ENCODE measurements at places on chromosomes 1 and 21.

DNA sequence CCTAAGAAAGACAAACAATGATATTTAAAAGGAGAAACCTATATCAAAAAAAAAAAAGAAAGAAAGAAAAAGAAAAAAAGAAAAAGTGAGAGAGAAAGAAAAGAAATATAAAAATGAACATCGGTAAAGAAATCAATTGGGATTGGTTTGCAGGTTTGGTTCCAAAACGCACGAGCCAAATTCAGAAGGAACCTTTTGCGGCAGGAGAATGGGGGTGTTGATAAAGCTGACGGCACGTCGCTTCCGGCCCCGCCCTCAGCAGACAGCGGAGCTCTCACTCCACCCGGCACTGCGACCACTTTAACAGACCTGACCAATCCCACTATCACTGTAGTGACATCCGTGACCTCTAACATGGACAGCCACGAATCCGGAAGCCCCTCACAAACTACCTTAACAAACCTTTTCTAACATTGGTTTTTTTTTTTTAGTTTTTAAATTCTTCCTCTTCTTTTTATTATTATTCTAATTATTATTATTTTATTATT lies 11.7 kb downstream of the LHX9 start:
- H3K36me3 ChIP-seq, result no peaks in the 10 kb centered on the region
- H3K4me3 ChIP-seq, result peak overlapping the region; percentile 78
- H3K4me1 ChIP-seq, result no peaks in the 10 kb centered on the region
- no peak overlapping the region for H3K27ac ChIP-seq
- H3K27me3 ChIP-seq, result peaks cover 88% of the 10 kb centered on the region
- DNase-seq, result no peak

- H3K36me3 ChIP-seq, result peaks cover 15% of the 10 kb centered on the region
- no peaks in the 10 kb centered on the region for H3K4me1 ChIP-seq
- H3K27ac ChIP-seq, result no peak within 1 kb of the TSS
- H3K27me3 ChIP-seq, result no peaks in the 10 kb centered on the region
- no peak for DNase-seq
These were observed at the start of gene PM20D1 for GRCh38 chr1:205849619-205850355. Gene PM20D1, minus strand, starts transcription at chr1:205850132. Its CDS starts 60 bp downstream, at chr1:205850072.

DNA sequence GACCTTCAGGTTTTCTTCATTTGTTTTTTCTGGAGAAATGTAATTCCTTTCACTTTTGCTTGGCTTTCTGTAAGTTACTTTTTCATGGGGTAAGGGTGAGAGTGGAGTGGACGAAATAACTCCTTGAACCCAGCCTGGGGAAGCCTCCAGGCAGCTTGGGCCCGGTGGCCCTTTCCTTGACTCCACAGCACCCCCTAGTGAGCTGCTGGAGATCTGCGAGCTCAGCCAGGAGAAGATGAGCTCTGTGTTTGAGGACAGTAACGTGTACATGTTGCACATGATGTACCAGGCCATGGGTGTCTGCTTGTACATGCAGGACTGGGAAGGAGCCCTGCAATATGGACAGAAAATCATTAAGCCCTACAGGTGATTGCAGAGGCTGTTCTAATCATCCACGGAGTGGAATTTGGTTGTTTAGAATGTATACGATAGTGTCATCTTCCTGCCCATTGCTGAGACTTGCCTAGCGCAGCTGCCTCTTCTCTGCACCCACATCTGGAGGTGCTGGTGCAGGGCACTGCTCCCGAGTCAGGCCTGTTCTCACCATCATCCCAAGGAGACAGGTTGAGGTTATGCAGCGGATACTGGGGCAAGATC lies 51.0 kb downstream of the SMYD2 start:
- no peak overlapping the region for H3K27ac ChIP-seq
- peaks cover 7% of the 10 kb centered on the region for H3K36me3 ChIP-seq
- DNase-seq, result no peak
- H3K4me1 ChIP-seq, result peaks cover 16% of the 10 kb centered on the region
- no peak overlapping the region for H3K4me3 ChIP-seq
- H3K27me3 ChIP-seq, result no peaks in the 10 kb centered on the region

GRCh38 chr1:63033211-63033610 lies 249.3 kb downstream of the ATG4C start:
- H3K4me1 ChIP-seq, result peaks cover 4% of the 10 kb centered on the region
- no peaks in the 10 kb centered on the region for H3K36me3 ChIP-seq
- H3K27ac ChIP-seq, result no peak overlapping the region
- no peak overlapping the region for H3K4me3 ChIP-seq

DNA sequence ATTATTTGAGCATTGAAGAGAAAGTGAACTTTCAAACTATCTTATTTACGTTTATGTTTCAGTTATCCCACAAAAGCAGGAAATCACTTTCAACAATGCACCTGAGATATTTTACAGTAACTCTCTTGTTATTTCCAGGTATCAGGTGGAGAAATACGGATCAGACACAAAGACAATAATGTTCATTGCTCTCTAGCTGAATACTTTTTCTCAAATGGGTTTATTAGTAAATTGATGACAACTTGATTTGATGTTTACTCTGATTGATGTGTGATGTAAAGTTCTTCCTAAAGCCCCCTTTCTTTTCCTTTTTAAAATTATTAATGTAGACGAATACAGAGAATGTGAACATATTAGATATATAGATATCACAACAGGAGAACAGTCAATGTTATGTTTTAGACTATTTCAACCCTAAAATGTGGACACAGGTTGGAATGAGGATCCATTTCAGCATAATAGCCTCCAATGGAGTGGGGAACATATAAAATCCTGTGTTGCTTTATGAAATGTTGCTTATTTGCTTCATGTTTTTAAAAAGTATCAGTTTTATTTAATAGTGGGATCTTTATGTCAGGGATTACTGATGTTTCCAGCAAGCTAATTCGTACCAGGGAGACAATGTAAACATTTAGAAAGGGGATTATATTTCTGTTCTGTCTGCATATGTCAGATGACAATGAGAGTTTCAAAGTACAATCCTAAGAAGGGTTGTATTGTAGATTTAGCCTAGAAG lies 1522.3 kb upstream of the TPTE start:
- no peaks in the 10 kb centered on the region for H3K36me3 ChIP-seq
- no peak overlapping the region for H3K27ac ChIP-seq
- H3K4me1 ChIP-seq, result no peaks in the 10 kb centered on the region

GRCh38 chr1:83761167-83762038 lies 237.5 kb downstream of the TTLL7 start:
- no peaks in the 10 kb centered on the region for H3K36me3 ChIP-seq
- peaks cover 7% of the 10 kb centered on the region for H3K27me3 ChIP-seq
- peaks cover 30% of the 10 kb centered on the region for H3K4me1 ChIP-seq
- H3K27ac ChIP-seq, result no peak overlapping the region
- H3K4me3 ChIP-seq, result no peak overlapping the region

DNA sequence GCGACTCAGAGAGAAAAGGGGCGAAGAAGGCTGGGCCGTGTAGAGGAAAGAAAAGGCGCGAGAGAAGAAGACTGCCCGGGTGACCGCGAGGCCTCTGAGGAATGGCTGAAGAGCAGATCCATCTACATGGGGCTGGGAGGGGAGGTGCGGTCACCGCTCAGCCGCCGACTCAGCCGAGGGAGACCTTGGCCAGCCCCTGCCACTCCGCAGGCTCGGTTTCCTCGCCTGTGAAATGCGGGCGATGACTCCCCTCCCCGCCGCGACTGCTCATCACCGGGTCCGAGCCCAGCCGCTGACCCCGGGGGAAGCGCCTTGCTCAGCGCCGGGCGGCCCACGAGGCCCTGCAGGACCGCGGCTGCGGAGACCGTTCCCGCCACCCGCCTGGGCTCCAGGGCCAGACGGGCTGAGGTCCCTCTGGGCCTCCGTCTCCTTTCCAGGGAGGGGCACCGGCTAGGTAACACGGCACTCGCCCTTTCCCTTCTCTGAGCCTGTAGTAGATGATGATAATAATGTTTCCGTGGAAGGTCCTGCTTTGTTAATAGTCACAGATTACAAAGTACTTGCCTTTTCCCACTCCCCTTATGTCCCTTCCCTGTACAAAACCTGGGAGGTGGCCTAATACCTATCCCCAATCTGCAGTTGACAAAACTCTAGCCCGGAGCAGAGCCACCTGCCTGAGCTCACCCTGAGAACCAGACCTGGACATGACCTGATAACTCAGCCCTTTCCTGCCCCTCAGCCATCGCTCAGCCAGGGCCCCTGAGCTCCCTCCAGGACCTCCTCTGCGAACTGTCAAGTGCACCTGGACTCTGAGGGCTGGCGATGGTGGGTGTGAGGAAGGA lies 1.6 kb upstream of the BSND start:
- peaks cover 45% of the 10 kb centered on the region for H3K27me3 ChIP-seq
- H3K27ac ChIP-seq, result peak overlapping the region; percentile 24
- H3K36me3 ChIP-seq, result no peaks in the 10 kb centered on the region
- H3K4me1 ChIP-seq, result peaks cover 28% of the 10 kb centered on the region
- DNase-seq, result no peak

DNA sequence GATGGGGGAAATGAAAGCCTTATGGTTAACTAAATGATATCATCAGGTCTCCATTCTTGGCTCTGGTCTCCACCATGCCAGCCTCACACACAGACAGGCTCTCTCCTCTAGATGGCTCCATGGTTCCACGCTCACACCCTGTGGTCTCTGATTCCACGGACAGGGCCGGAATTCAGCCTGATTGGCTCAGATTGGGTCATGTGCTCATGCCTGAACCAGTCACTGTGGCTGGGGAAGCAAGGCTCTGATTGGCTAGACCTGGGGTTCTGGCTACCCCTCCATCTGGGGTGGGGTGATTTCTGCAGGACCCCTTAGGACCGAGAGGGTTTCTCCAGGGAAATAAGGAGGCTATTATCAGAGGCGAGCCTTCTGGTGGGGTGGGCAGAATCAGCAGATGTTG lies 277.0 kb downstream of the PTPRU start:
- H3K4me3 ChIP-seq, result no peak overlapping the region
- DNase-seq, result peak; percentile 53
- H3K27ac ChIP-seq, result no peak overlapping the region
- H3K36me3 ChIP-seq, result no peaks in the 10 kb centered on the region
- H3K27me3 ChIP-seq, result peaks cover 20% of the 10 kb centered on the region
- no peaks in the 10 kb centered on the region for H3K4me1 ChIP-seq

DNA sequence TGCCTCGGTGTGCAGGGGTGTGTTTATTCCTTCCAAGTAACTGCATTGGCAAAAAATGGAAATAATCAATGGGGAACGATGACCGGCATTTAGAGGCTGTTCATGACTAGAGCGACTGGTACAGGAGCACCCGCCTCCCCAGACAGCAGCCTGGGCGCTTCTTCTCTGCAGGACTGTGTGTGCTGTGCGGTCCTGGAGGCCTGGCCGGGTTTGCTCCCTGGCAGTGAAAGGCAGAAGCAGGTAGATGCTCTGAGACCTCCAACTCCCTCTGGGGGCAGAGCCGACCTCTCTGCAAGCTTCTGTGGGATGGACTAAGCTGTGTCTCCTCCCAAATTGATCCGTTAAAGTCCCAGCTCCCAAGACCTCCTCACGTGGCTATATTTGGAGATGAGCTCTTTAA lies 59.2 kb upstream of the ACTRT2 start:
- DNase-seq, result no peak
- H3K4me3 ChIP-seq, result no peak overlapping the region
- no peaks in the 10 kb centered on the region for H3K4me1 ChIP-seq
- H3K27ac ChIP-seq, result no peak overlapping the region
- H3K36me3 ChIP-seq, result no peaks in the 10 kb centered on the region
- H3K27me3 ChIP-seq, result no peaks in the 10 kb centered on the region

- H3K27ac ChIP-seq, result no peak overlapping the region
- no peaks in the 10 kb centered on the region for H3K36me3 ChIP-seq
- H3K27me3 ChIP-seq, result peaks cover 14% of the 10 kb centered on the region
These were observed 92.6 kb upstream of the BEND5 start for GRCh38 chr1:48869116-48869893.

GRCh38 chr1:236281654-236282424 lies at the start of gene ERO1B:
Gene ERO1B, minus strand, starts transcription at chr1:236281958. Its CDS starts 175 bp downstream, at chr1:236281783.
- peaks cover 22% of the 10 kb centered on the region for H3K27me3 ChIP-seq
- peaks cover 3% of the 10 kb centered on the region for H3K36me3 ChIP-seq
- DNase-seq, result peak; percentile 98
- peak within 1 kb of the TSS; percentile 84 for H3K4me3 ChIP-seq
- peak within 1 kb of the TSS; percentile 80 for H3K27ac ChIP-seq
- peaks cover 10% of the 10 kb centered on the region for H3K4me1 ChIP-seq

DNA sequence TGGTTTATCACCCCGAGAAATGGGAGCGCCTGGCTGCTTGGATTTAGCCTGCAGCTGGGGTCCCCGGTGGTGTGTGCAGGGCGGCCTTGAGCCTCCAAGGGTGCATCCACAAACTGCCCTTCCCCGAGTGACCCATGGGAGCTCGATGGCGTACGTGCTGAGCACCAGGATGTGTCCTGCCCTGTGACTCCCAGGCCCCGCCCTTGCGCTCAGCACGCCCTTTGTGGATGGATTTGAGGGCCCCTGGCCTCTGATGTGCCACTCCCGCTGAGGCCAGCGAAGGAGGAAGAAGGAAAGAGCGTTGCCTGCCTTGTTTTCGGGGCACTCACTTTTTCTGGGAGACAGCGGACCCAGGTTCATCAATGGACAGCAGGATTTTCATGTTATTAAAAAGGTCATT lies 1.7 kb upstream of the TFF3 start:
- no peaks in the 10 kb centered on the region for H3K36me3 ChIP-seq
- H3K27me3 ChIP-seq, result no peaks in the 10 kb centered on the region
- no peak overlapping the region for H3K4me3 ChIP-seq
- peaks cover 16% of the 10 kb centered on the region for H3K4me1 ChIP-seq

DNA sequence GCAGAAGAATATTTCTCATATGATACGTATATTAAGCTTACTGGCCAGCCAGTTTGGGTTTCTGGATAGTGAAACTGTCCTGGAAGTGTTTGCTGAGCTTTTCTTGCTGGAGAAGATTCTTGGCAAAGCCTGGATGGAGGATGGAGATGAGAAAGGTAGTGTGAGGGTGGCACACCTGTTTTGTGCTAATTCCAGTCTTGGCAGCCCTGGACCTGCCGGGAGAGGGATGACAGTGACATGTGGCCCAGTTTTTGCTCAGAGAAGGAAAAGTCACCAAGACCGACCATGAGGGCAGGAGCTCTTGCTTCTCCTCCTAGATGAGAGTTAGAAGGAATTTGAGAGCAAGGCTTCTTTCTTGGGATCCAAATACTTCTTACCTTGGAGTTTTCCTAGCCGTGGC lies 34.1 kb downstream of the DOP1B start:
- peaks cover 4% of the 10 kb centered on the region for H3K36me3 ChIP-seq
- H3K27me3 ChIP-seq, result no peaks in the 10 kb centered on the region
- H3K4me3 ChIP-seq, result no peak overlapping the region

DNA sequence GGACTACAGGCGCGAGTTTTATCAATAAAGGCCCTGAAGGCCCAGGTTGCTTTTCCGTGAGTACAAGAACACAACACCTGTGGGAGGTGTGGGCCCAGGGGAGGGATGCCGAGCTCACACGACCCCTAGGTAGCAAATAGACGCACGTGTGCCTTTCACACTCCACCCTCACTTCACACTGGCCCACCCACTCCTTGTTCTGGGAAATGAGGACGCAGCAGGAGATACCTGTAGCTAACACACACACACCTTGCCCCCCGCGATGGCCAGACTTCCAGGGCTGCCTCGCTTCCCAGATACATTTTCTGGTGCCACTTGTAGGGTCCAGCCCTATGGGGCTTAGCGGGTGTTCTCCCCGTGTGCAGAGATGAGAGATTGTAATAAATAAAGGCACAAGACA lies 4.3 kb upstream of the CCDC27 start:
- no peak for DNase-seq
- H3K4me1 ChIP-seq, result peaks cover 12% of the 10 kb centered on the region
- H3K27me3 ChIP-seq, result peaks cover 24% of the 10 kb centered on the region
- H3K36me3 ChIP-seq, result no peaks in the 10 kb centered on the region
- peak overlapping the region; percentile 80 for H3K4me3 ChIP-seq

- H3K27me3 ChIP-seq, result peaks cover 11% of the 10 kb centered on the region
- peaks cover 4% of the 10 kb centered on the region for H3K4me1 ChIP-seq
- no peaks in the 10 kb centered on the region for H3K36me3 ChIP-seq
- no peak overlapping the region for H3K4me3 ChIP-seq
These were observed 196.5 kb downstream of the DYRK1A start for GRCh38 chr21:37562920-37563640.

- H3K27me3 ChIP-seq, result no peaks in the 10 kb centered on the region
- H3K4me1 ChIP-seq, result peaks cover 22% of the 10 kb centered on the region
- no peak for DNase-seq
- H3K4me3 ChIP-seq, result peak overlapping the region; percentile 96
These were observed 429 bp upstream of the DPH2 start for GRCh38 chr1:43969416-43969745.

All from type B pancreatic cell (in vitro differentiated cells).